ENCODE measurements at places on chromosomes 16 and 17.

GRCh38 chr17:2547176-2547575 is 35.5 kb upstream of the METTL16 start:
- no peak for DNase-seq

DNA sequence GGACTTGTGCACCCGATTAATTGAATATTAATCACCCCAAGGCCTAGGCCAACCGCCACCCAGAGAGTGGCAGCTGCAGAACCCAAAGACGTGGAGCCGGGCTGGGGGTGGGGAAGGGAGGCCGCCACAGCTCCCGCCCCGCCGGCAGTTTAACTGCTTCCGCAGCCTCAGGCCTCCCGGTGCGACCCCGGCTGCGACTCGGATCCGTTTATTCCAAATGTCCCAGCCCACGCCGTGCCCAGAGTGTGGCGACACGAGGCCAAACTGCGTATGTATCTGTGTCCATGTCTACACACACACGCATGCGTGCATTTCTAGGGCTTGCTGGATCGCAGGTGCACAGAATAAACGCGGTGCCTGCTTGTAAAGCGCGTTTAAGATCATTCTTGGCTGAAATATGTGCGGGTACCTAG is 802 bp upstream of the TOB1 start:
- no peak for DNase-seq

GRCh38 chr17:45370949-45371413 is 54.2 kb upstream of the MAP3K14 start:
- DNase-seq = no peak

- no peak for DNase-seq
Measured at GRCh38 chr16:79887541-79888540, 287.3 kb upstream of the MAF start.

- DNase-seq = no peak
Measured at GRCh38 chr16:48629531-48629930, 19.6 kb upstream of the N4BP1 start.

Data from spinal cord (tissue), 10 donors.